NCI-H2029 treated with DMSO at 0.1 percent for 48 hours (cell line): ENCODE measurements at places on chromosomes 2 and 18.
A peak's percentile ranks its signal among the peaks of the same experiment; 100 is the strongest.

DNA sequence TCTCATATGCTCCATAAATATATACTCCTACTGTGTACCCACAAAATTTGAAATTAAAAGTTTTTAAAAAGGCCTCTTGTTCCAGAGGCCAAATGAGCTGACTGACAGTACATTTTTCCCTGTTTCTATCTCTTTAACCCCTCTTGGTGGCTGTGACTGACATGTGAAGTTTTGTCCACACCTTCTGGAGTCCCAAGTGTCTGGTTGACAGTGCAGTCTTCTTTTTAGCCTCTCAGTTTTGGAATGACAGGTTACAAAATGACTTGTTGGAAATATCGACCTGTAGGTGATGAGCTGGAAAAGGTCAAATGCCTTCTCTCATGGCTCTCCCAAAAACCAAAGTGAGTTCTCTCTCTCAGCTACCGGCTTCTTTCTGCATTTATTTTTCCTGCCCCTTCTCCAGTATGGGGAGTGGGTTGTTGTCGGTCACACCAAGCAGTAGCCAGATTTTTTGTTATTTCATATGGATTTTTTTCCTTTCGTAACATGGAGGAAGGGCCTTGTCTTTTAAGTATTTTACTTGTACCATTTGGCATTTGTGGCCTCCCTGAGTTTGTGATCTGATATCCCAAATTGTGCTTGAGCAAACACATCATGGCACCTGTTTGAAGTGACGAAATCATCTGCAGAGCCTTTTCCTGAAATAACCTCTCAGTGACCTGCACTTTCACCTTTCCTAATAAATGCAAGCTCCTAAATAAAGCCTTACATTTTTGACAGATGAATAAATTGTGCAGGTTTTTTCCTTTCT, 143.9 kb downstream of the ESCO1 start:
- no peak for DNase-seq

- no peak for DNase-seq
Measured at GRCh38 chr18:56443166-56443907, 195.1 kb downstream of the TXNL1 start.

- DNase-seq, result peak; percentile 72
Measured at GRCh38 chr2:237673130-237674001, 46.0 kb downstream of the LRRFIP1 start.

- no peak for DNase-seq
Measured at GRCh38 chr18:79680100-79680879, 687 bp downstream of the CTDP1 start.

DNA sequence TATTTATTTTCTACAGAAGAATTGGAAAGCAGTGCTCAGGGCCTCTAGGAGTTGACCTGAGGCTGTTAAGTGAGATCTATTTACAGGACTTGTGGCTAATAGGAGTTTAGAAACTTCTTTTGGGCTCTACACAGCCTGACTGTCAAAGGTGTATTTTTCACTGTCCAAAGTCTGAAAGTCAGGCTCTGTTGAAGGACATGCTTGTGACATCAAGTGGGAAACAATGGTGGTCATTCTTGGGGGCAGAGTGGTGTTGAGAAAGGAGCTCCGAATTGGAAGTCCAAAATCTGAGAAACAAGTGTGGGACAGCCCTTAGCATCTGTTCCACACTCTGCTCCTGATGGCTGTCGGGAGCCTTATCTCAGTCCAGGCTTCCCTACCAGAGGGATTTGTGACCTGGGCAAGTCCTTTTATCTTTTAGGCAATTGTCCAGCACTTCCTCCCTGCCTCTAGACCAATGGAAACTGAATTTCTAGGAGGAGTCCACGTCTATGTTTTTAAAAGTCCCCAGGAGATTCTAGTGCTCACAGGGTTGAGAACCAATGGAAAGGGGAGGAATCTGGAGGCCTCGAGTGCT, 76.4 kb downstream of the LIPG start:
- DNase-seq, result no peak

DNA sequence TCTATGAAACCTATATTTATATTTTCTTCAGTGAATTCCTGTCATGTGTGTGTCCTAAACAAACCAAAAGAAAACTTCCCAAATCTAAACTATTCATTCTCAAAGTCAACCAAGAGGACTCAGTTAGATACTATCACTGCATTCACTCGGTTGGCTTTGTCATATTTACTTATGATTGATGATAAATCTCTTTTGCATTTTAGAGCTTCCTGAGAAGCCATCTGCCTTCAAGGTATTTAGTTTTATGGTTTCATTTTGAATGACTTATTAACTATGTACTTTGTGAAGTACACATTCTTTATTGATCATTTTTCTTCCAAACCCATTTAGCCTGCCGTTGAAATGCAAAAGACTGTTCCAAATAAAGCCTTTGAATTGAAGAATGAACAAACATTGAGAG, 36.2 kb downstream of the ANKRD30B start:
- DNase-seq, result no peak

DNA sequence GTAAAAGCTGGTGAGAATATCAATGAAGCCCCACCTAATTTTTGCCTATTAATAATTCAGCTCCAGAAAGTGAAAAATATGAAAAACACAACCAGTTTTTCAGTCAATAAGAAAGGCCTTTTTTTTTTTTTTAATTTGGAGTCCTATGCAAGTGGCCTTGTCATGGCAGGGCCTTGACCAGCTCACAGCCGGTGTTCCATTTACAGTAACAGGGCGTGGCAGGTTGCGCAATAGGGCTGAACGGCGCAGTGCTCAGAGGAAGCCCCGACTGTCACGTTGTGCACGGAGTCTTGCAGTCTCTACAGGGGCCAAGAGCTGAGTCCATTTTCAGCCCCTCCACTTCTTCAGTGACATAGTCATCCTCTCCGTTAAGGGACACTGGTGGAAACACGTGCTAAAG, 184.1 kb upstream of the FN1 start:
- DNase-seq, result no peak

DNA sequence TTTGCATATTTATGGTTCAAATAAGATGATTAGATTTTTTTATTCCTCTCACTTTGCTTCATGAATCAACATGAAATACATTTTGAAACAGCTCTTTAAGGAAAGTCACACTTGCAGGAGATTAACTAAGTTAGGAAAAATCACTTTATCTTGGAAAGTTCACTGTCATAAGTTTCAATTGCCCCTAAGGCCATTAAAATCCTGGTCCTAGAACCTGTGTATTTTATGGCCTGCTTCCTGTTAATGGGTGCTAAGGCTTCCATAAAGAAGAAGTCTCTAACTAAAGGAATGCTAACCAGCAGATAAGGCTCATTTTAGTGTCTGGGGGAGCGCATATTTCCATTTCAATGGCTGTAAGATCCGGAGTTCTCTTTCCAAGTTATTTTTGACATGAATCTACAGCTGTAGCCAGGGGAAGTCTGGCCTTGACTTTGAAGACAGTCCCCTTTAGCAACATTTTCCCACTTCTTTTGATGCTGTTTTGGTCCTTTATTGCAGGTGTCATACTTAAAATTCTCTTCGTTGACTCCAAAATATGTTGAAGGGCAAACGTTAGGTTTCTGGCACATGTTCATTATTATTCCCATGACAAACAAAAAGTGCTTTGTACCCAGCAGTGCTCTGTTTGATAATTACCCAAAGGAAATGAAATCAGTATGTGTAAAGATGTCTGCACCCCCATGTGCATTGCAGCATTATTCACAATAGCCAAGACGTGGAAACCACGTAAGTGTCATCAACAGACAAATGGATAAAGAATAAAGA, 34.4 kb upstream of the SH3BP4 start:
- DNase-seq, result no peak

GRCh38 chr18:36411745-36412168, 114.2 kb downstream of the FHOD3 start:
- no peak for DNase-seq

DNA sequence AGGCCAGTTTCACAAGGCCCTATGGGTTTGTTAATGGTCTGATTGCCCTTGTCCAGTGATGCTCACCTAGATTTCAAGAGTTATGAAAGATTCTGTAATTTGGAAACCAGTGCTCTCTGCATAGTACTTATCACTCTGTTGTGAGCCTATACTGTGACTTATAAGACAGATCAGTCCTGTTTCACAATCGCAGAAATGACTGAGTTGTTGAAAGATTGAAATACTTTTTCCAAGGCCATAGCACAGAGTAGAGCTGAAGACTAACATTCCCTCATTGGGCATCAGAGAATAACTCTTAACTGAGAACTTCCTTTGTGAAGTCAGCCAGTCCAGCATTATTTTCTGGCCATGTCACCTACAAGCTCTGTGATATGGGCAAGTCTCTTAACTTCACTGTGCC, 44.0 kb downstream of the CCDC85A start:
- DNase-seq, result no peak

DNA sequence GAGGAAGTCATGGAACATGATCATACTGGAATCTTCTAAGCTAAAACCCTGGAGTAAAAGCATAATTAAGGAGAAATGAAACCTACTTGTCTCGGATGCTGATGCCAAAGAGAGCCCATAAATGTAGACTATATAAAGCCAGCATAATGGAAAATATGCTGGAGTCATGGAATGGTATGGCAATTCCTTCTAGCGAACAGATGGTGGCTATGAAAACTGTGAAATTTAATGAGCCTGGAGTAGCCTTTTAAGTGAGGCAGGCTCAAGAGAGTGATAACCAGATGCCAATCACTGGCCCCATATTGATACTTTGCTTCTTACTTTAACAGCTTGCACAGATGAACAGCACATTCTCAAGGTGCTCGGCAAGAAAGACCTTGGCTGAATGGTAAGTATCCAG, 206.3 kb downstream of the PID1 start:
- DNase-seq, result no peak

DNA sequence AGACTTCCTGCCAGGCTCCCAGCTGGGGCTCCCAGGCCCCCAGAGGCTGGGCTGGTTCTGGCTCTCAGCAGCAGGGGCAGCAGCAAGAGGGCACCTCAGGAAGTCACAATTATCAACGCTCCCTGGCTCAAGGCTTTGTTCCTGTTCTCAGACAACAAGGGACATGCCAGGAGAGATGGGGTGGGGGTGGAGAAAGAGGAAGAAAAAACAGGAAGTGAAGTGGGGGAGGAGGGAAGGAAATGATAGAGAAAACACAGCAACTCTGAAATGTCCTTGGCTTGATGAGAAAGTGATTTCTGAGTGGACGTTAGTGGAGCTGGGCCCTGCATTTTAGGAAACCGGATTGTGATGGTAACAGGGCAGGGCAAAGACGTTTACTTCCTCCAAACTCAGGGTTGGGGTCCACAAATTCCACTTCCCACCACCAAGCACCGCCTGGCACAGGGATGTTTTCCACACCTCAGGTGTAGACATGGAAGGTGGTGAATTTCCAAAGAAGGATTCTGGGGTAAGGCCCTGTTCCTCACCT, 40.4 kb downstream of the CYRIA start:
- DNase-seq, result no peak

GRCh38 chr2:17059458-17059857, 393.8 kb upstream of the CYRIA start:
- DNase-seq, result no peak

GRCh38 chr18:54284981-54285785, 15.9 kb downstream of the POLI start:
- DNase-seq, result no peak
